Stimulated activated CD8-positive, alpha-beta memory T cell treated with anti-CD3 and anti-CD28 coated beads, Interleukin-7, amount 100 ng/mL, for 1 hour (primary cell): ENCODE measurements at places on chromosomes 3 and 15.

DNA sequence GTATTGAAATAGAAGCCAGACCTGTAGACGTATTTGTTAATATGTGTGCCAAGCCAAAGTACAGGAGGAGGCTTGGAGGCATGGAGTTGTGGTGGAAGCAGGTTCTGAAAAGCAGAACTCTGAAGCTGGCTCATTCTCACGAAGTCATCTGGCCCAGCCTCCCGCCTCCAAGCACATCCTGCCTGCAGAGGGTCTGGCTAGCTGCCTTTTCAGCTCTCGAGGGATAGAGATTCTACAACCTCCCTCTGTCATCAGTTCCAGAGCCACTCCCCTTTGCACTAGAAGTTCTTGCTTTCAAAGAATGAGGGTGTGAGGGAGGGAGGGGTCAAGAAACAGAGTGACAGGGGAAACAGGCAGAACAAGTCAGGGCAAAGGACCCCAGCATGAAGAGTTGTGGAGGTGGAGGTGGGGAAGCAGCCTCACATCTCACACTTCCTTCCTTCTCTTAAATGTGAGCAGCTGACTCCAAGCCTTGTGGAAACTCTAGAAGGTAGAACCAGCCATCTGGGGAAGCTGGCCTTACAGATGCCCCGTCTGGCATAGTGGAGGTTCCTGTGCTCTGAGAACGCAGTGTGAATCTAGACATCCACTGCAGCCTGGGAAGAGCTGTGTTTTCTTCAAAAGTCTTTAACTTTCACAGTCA lies 95.3 kb downstream of the SLC49A4 start:
- DNase-seq = no peak

DNA sequence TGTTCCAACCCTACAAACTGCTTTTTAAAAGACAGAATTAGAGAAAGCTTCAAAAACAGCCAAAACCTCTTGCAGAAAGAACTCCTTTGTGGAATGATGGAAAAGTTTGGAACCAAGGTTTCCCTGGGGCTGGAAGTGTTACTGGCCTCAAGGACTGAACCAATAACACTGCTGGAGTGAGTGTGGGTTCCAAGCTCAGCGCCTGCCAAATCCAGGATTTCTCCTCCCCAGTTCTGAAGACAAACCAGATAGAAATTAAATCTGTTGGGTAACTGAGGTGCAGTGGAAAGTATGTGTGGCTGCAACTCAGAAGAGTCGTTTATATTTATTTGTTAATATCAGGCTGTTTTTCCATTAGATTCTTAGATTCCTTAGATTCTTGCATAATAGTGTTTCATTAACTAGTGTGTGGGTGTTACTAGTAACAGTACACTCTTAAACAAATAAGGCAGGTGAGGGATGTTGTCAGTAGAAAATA lies 66.5 kb upstream of the FNDC3B start:
- no peak for DNase-seq

GRCh38 chr15:50176869-50177268 lies 5.1 kb upstream of the SLC27A2 start:
- no peak for DNase-seq

DNA sequence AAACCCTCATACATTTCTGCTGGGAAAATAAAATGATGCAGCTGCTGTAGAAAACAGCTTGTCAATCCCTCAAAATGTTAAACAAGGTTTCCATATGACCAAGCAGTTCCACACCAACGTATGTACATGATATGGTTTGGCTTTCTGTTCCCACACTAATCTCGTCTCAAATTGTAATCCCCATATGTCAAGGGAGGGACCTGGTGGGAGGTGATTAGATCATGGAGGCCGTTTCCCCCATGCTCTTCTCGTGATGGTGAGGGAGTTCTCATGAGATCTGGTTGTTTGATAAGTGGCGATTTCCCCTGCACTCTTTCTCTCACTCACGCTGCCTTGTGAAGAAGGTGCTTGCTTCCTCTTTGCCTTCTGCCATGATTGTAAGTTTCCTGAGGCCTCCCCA lies 100.6 kb upstream of the SLC24A5 start:
- no peak for DNase-seq

DNA sequence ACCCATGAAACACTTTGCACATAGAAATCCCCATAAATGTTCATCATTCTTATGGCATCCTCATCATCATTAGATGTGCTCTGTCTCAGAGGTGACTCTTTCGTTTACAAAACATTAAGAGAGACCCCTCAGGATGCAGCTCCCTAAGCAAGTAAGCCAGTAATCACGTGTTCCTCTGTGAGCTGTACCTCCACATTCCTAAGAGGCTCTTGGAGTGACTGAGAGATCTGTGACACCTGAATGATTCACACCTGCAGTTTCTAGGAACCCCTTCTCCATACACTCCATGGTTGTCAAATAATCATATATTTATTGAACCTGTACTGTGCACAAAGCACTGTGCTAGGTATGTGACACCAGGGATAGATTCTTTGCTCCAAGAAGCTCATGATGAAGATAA lies 602.4 kb downstream of the UNC13C start:
- no peak for DNase-seq

DNA sequence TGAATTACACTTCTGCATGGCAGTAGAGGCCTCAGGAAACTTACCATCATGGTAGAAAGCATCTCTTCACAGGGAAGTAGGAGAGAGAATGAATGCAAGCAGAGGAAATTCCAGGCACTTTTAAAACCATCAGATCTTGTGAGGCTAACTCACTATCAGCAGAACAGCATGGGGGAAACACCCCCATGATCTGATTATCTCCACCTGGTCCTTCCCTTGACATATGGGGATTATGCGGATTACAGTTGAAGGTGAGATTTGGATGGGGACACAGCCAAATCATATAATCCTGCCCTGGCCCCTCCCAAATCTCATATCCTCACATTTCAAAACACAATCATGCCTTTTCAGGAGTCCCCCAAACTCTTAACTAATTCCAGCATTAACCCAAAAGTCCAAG lies 691.1 kb downstream of the SI start:
- no peak for DNase-seq

DNA sequence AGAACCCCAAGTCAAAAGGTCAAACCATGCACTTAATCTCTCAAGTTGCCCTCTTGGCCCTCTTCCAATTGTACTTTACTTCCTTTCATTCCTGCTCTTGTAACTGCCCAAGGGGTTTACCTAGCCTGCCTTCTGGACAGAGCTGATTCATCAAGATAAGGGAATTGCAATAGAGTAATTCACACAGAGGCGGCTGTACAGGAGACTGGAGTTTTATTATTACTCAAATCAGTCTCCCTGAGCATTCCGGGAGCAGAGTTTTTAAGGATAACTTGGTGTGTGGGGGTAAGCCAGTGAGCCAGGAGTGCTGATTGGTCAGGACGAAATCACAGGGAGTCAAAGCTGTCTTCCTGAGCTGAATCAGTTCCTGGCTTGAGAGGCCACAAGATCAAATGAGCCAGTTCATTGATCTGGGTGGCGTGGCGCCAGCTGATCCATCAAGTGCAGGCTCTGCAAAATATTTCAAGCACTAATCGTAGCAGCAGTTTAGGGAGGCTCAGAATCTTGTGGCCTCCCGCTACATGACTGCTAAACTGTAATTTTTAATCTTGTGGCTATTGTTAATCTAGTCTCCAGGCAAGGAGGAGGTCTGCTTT lies 590.0 kb downstream of the EPHA3 start:
- no peak for DNase-seq

DNA sequence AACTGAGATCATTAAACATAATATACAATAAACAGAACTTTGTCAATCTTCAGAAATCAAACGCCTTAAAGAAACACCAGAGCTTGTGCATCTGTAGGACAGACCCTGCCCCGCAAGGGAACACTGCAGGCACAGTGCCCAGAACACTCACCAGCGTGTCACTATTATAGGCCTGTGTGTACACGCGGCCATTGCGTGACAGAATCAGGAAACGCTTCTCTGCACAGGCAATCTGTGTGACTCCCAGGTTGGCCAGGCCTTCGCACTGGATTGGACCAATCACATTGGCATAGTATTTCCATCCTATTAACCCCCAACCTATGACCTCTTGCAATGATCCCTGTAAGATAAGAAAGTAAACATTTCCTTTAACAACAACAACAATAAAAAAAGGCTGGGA lies 52.9 kb downstream of the HERC2 start:
- no peak for DNase-seq

- no peak for DNase-seq
Observed at GRCh38 chr3:194326968-194327217, 24.2 kb downstream of the CPN2 start.

DNA sequence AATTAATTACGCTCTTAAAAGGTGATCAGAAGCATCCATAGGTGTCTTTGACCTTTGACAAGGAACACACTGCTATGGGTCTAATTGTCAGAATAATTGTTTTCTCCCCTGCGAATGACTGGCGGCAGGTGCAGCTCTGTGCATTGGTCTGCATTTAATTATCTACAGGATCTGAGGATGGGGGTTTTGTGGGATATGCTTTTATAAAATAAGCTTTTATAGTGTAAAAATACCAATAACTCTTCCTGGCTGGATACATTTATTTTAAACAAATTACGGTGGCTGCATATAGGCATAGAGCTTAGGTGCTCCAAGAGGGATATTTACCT lies 201.6 kb upstream of the RGMA start:
- no peak for DNase-seq

DNA sequence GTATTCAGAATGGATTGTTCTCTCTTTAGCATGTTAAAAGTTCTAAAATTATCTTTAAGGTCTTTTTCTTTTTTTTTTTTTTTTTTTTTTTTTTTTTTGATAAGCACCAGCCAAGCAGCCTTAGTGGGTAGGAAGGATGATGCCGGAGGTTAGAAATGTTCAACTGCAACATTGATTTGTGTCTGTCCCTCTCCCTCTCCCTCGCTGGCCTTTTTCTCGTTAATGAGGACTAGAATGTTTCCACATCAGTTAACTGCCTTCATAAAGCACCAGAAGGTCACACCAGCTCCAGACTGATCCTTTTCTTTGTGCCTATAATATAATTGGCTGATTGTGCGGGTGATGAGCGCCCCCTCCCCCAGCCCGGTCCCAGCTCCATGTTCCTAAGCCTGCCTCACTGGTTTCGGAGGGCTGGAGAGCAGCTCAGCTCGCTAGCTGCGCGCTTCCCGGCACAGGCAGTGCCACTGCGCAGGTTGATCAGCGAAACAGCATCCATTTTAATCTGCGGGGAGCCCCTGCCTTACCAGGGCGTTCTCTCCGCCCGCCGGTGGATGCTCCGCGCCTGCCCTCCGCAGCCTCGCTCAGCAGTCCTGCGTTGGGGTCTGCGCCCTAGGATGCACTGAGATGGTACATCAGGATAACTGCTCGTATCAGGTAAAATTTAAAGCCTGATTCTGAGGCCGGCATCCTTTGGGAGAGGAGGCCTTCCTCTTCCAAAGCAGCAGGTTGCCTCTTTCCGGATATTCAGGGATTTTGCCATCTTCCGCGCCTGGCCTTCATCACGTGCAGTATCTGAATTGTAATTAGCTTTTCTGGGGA lies 148.9 kb upstream of the IL12A start:
- DNase-seq = no peak

GRCh38 chr3:176767385-176767784 lies 429.9 kb downstream of the TBL1XR1 start:
- DNase-seq = no peak

- DNase-seq = no peak
Observed at GRCh38 chr3:177249203-177249602, 51.9 kb upstream of the TBL1XR1 start.

DNA sequence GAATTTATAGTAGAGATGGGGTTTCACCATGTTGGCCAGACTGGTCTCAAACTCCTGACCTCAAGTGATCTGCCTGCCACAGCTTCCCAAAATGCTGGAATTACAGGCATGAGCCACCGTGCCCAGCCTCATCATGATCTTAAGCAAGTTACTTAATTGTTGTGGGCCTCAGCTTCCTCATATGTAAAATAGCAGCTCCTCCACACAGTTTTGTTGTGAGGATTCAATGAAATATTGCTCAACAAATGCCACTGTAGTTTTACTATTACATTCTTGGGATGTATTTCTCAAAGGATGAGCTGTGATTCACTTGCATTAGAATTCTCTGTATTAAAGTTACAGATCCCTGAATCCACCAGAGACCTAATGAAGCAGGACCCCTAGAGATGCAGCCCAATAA lies 168.8 kb downstream of the ADAMTS9 start:
- no peak for DNase-seq

GRCh38 chr3:9246189-9246588 lies 3.3 kb downstream of the SRGAP3 start:
- DNase-seq = no peak

DNA sequence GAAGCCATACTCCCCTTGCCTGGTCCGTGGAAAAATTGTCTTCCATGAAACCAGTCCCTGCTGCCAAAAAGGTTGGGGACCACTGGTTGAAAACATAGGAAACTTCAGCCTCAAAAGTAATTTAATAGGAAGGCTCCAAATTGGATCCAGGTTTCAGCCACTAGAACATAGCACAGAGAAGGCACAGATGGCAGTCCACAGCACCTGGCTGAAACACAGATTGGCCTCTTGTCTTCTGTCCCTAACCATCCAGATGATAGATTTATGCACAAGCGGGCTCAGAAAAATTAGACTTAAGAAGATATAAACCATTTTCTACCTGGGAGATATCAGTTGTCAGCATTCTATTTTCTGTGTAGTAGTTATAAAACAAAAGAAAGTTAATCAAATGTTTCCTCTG lies 397.1 kb downstream of the CNTN4 start:
- no peak for DNase-seq

- DNase-seq = no peak
Observed at GRCh38 chr3:125612668-125613067, 17.4 kb upstream of the OSBPL11 start.

- DNase-seq = no peak
Observed at GRCh38 chr15:22778796-22779195, 7.6 kb upstream of the NIPA1 start.

- DNase-seq = no peak
Observed at GRCh38 chr3:120182613-120183511, 88.6 kb upstream of the GSK3B start.

DNA sequence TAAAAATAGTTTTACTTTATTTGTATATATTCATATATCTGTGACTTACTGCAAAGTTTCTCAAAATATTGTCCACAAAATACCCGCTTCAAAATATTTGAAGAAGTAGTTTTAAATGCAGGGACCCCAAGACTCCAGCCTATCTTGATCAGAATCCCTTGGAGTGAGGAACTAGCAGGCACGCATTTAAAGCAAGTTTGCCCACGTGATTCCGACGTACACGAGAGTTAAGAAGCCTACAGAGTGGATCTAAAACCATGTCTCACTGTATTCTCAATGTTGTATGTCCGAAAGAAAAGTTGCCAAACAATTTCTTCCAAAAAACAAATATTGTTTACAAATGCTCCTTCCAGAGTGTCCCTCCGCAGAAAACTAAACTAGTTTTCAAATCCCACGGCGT lies 1.7 kb downstream of the GABRB3 start:
- DNase-seq = no peak
